ENCODE measurements at places on chromosomes 5 and 9.
A peak's percentile ranks its signal among the peaks of the same experiment; 100 is the strongest.

- no peak for DNase-seq
Measured at GRCh38 chr9:95940265-95940664, 64.8 kb downstream of the ERCC6L2 start.

GRCh38 chr5:146446861-146447733 is at the start of gene TCERG1:
TCERG1 (plus strand) TSS chr5:146447333; CDS start chr5:146447350, 17 bp downstream.
- peak; percentile 100 for DNase-seq

- DNase-seq: no peak
Measured at GRCh38 chr9:93365427-93366118, 85.9 kb upstream of the FAM120A start.

DNA sequence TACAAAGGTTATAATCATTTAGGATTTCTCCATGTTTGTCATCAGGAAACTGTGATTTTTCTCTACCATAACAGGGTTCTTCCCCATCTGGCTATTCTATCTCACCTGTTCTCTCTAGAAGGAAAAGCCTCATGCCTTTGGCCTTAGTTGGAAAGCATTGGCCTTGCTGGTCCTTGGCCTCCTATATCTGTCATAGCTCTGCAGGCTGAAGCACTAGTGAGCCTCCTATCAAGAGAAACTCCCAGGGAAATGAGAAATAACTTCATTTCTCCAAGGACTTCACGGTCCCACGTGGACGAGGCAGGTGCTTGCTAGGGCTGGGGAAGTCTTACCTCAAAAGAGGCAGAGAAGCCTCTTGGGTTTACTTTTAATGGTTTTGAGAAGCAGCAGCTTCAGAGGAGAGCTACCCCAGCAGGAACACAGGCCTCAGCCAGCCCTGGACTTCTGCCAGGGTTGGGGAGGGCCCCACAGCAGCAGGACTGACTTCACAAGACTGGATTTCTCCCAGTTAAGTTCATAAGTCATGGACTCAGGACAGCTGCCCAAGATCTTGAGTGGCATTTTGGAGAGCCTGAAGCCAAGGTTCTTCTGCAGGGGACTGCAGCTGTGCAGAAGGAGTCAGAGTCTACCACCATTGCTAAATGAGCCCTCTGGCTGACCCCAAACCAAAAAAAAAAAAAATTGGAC is 15.8 kb upstream of the PSAT1 start:
- DNase-seq: no peak

DNA sequence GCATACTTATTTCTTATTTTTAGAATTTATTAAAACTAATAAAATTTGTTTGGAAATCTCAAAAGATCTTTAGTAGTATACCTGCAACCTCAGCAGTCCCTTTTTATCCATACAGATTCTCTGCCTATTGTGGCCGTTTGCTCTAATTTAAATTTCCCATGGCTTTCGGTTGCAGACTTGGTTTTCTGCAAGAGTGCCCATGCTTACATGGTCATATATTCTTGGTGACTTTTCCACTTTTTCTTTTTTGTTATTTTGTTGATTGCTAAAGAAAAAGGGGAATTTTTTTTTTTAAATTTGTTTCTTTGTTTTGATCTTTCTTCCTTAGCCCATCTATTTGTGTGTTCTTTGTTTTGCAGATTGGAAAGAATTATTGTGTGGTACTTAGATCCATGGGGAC is 20.6 kb downstream of the ZCCHC7 start:
- DNase-seq: no peak

DNA sequence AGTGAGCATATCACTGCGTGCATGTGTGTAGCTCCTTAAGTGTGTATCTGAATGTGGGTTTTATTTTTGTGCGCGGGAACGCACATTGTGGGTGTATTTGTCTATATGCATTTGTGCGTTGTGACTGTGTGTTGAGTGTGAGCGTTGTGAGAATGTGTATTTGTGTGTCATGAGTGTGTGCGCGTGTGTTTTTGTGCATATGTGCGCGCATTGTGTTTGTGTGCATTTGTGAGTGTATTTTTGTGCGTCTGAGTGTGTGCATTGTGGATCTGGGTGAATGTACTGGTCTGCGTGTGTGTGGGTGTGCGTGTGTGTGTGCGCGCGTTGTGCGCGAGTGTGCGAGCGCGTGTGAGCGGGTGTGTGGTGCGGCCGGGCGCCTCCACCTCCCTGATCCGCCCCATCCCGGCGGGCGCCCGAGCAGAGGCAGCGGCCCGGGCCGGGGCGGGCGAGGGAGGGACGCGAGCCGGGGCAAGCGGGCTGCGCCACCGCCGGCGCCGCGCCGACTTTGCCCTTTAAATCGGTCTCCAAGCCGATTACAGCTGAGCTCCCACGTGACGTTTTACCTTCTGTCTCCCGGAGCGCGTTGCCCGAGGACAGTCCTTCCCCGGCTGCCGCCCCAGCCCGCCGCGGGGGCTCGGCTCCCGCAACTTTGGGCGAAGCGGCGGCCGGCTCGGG is at the start of gene RASGRF2:
Gene RASGRF2 (plus strand): TSS at position 596 of the 675 bp plus-strand sequence. CDS start 376 bp downstream, outside the sequence.
- DNase-seq: no peak

Data from GM12864 (cell line).